ENCODE measurements at places on chromosomes 6 and 20. TPM values are rescaled to one million over a fixed set of nuclear protein-coding genes. Genes with fewer than 3 reads are reported as not detected.

DNA sequence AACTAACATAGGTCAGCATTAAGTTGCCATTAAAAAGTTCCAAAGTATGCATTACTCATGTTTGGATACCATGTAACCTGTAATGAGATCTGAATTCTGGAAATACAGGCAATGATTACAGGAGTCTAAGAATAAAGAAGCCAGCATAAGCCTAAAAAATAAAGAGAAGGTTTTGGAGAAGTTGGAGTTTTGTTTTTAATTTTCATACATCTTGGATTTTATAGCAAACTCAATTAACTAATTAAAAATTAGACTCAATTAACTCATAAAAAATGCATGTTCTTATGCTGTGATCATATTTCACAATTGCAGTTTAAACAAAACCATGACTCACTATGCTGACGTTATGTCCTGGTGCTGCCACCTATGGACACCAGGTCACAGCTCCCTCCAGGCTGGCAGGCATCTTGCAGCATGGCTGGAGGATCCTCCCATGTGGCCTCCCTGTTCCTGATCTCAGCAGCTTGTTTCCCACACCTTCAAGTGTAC lies 648.8 kb upstream of the AGPAT4 start:
- no peaks in the 10 kb centered on the region for H3K27me3 ChIP-seq
- no peak overlapping the region for H3K27ac ChIP-seq
- no peaks in the 10 kb centered on the region for H3K36me3 ChIP-seq
- DNase-seq, result peak; percentile 16
- no peaks in the 10 kb centered on the region for H3K4me1 ChIP-seq
- no peak overlapping the region for H3K4me3 ChIP-seq

- H3K4me3 ChIP-seq, result no peak overlapping the region
- H3K4me1 ChIP-seq, result no peaks in the 10 kb centered on the region
- no peak overlapping the region for H3K27ac ChIP-seq
- no peak for DNase-seq
These were observed 112.5 kb upstream of the QKI start for GRCh38 chr6:163301726-163302635.

DNA sequence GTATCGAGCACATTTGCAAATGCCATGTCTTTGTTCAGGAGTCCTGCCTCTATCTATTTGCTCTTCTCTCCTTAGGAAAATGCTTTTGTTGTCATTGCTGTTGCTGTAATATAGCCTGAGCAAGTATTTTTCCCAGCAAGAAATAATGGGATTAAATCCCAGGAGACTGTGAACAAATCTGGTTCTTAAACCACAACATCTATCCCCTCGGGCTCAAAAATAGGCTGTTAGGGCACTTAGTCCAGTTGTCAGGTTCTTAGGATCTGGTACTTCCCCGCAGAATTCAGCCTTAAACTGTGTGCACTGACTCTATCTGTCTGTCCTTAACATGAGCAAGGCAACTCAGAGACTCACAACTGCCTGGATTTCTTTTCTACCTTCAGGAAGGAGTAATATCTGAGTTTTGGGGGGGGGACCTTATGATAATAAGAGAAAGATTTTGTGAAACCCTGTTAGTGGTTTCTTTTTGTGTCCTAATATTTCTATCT lies 437.5 kb downstream of the HTR1B start:
- H3K4me3 ChIP-seq, result no peak overlapping the region
- no peaks in the 10 kb centered on the region for H3K36me3 ChIP-seq
- no peaks in the 10 kb centered on the region for H3K27me3 ChIP-seq
- no peaks in the 10 kb centered on the region for H3K4me1 ChIP-seq
- DNase-seq, result no peak

DNA sequence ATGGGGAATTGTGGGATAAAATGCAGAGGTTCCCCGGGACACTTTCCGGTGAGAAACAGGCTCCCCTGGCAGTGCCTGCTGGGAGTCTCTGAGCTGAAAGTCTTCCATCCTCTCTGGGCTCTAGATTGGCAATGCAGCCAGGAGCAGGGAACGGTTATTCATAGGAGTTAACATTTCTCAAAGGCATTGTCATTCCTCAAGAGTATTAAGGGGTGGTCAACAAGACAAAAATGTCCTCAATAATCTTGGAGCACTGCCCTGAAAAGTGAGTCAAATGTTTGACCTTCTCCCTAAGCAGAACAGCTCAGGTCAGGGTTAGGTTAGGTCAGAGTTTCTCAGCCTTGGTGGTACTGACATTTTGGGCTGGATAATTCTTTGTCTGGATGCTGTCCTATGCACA lies 13.2 kb downstream of the BPIFB1 start:
- no peaks in the 10 kb centered on the region for H3K36me3 ChIP-seq
- DNase-seq, result no peak
- H3K4me1 ChIP-seq, result no peaks in the 10 kb centered on the region
- no peak overlapping the region for H3K27ac ChIP-seq
- peaks cover 9% of the 10 kb centered on the region for H3K27me3 ChIP-seq

DNA sequence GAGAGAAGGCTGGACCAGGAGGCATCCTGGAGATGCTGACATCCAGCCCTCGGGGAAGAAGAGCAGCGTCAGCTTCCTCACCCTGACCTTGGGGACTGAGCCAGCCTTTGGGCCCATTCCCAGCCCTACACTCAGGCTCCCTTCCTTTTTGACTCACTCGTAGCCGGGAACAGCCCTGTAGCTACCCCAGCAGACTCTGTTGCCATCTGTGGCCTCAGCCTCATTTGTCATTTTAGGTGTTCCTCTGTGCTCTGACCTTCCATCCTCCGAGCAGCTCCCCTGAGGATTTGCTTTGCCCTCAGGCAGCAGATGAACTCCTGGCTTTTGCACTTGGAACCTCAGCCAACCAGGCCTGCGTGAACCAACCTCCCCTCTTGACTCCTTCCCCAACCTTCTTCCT lies 67.5 kb downstream of the ELOVL2 start:
- no peaks in the 10 kb centered on the region for H3K4me1 ChIP-seq
- no peak overlapping the region for H3K27ac ChIP-seq
- H3K36me3 ChIP-seq, result no peaks in the 10 kb centered on the region
- DNase-seq, result no peak
- no peak overlapping the region for H3K4me3 ChIP-seq

DNA sequence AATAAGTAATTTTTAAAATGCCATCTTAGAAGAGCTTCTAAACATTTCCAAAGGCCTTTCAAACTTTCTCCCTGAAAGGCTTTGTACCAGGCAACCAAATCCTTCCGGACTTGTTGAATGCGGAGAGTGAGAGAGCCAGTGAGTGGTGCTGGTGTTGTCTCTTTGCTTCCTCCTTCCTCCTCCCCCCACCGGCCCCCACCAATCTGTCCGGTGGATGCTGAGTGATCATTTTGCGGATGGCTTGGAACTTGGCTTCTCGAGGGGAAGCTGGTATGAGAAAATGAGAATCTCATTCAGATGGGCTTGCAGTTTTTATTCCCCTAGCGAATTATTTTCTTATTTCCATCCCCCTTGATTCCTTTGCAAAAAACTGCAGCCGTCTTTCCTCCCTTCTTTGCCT lies 97.3 kb downstream of the ANKRD60 start:
- no peaks in the 10 kb centered on the region for H3K36me3 ChIP-seq
- H3K4me1 ChIP-seq, result peaks cover 8% of the 10 kb centered on the region
- H3K27ac ChIP-seq, result no peak overlapping the region
- no peak for DNase-seq

- H3K27ac ChIP-seq, result no peak overlapping the region
- no peaks in the 10 kb centered on the region for H3K36me3 ChIP-seq
- no peak for DNase-seq
- no peak overlapping the region for H3K4me3 ChIP-seq
- no peaks in the 10 kb centered on the region for H3K4me1 ChIP-seq
- H3K27me3 ChIP-seq, result no peaks in the 10 kb centered on the region
These were observed 22.0 kb downstream of the FRMD1 start for GRCh38 chr6:168056892-168057527.

GRCh38 chr20:995170-995569 lies 6.9 kb downstream of the RSPO4 start:
- no peak overlapping the region for H3K27ac ChIP-seq
- H3K36me3 ChIP-seq, result no peaks in the 10 kb centered on the region
- H3K4me1 ChIP-seq, result no peaks in the 10 kb centered on the region
- H3K27me3 ChIP-seq, result peaks cover 16% of the 10 kb centered on the region
- no peak overlapping the region for H3K4me3 ChIP-seq
- no peak for DNase-seq

GRCh38 chr6:20877008-20877937 lies 343.0 kb downstream of the CDKAL1 start:
- peaks cover 18% of the 10 kb centered on the region for H3K4me1 ChIP-seq
- peaks cover 22% of the 10 kb centered on the region for H3K36me3 ChIP-seq
- peak overlapping the region; percentile 65 for H3K27ac ChIP-seq
- no peak overlapping the region for H3K4me3 ChIP-seq
- peak; percentile 65 for DNase-seq

DNA sequence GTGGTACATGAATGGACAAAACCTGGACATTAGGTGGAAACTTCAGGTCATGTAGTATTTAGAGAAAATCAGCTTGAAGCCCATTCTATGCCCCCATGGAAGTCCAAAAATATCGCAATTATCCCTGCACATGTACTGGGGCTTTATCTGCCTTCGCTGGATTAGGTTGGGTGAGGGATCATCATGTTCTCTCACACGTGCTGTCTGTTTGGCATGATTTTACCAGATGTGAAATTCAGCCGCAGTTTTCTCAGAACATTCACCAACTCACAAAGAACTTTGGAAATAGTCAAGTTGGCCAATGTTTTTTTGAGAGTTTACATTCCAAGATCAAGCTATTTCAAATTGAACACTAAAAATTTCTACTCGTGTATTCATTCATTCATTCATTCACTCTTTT lies 459.8 kb upstream of the CITED2 start:
- H3K4me1 ChIP-seq, result no peaks in the 10 kb centered on the region
- DNase-seq, result no peak
- no peak overlapping the region for H3K27ac ChIP-seq
- H3K36me3 ChIP-seq, result no peaks in the 10 kb centered on the region
- peaks cover 5% of the 10 kb centered on the region for H3K27me3 ChIP-seq

DNA sequence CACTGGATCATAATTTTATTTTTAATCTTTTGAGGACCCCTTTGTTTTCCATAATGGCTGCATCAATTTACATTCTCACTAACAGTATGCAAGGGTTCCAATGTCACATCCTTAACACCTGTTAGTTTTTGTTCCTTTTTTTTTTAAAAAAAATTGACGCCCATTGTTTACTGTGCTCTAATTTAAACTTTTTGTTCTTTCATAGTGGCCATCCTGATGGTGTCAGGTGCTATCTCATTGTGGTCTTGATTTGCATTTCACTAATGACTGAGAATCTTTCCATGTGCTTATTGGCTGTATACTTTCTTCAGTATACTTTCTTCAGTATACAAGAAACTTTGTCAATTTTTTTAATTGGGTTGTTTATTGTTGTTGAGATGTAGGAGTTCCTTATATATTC lies 347.0 kb downstream of the RNGTT start:
- no peak overlapping the region for H3K27ac ChIP-seq
- H3K4me3 ChIP-seq, result no peak overlapping the region
- DNase-seq, result no peak
- peaks cover 32% of the 10 kb centered on the region for H3K36me3 ChIP-seq

The LIN28B gene
- total RNA-seq, result not detected

The MRAP2 gene
- total RNA-seq, result not detected

The CALHM6 gene
- 4.4 TPM for total RNA-seq

The ZSCAN23 gene
- 0.83 TPM for total RNA-seq

The CTSA gene
- 54.8 TPM for total RNA-seq
